ENCODE measurements at places on chromosomes 16 and 17.

DNA sequence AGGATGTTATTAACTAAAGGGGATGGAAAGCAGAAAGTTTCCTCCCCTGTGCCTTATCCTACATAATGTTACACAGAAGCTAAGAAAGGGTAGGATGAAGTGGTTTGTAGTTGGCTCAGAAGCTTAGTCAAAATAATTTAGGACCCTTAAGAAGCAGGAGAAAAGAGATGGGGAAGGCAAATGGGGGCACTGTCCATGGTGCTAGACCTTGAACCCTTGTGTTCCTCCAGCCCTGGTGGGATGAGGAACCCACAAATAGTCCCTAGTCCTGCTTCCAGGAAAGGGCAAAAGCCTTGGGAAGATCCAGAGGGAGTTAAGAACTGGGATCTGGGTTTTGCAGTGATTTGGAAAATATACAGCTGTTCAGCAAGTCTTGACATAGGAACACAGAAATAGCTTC lies 54.5 kb downstream of the SLC5A11 start:
- no peaks in the 10 kb centered on the region for H3K4me1 ChIP-seq
- H3K27me3 ChIP-seq = no peaks in the 10 kb centered on the region
- DNase-seq = no peak
- no peaks in the 10 kb centered on the region for H3K36me3 ChIP-seq
- H3K4me3 ChIP-seq = no peak overlapping the region
- no peak overlapping the region for H3K27ac ChIP-seq

DNA sequence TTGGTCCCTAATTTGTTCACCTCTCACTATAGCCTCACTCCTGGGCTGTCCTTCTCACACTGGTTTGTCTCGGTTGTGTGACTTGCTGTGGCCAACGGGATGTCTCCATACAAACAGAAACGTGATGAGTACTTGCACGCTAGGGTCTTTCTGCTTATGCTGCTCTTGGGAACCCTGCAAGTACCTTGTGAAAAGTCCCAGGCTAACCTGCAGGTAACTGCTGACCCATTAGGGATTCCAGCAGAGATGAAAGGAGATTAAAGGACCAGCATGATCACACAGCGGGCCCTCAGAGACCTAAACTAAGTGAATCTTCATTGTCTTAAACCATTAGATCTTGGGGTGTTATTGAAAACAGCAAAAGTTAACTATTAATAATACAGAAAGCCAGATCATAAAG lies 562.8 kb upstream of the GOT2 start:
- H3K36me3 ChIP-seq = no peaks in the 10 kb centered on the region
- H3K4me3 ChIP-seq = no peak overlapping the region
- H3K27me3 ChIP-seq = no peaks in the 10 kb centered on the region
- no peak for DNase-seq

- no peak overlapping the region for H3K4me3 ChIP-seq
- no peak for DNase-seq
- H3K36me3 ChIP-seq = no peaks in the 10 kb centered on the region
- H3K27ac ChIP-seq = no peak overlapping the region
- no peaks in the 10 kb centered on the region for H3K4me1 ChIP-seq
Observed at GRCh38 chr16:35516971-35517370, 2057.6 kb downstream of the TP53TG3F start.

DNA sequence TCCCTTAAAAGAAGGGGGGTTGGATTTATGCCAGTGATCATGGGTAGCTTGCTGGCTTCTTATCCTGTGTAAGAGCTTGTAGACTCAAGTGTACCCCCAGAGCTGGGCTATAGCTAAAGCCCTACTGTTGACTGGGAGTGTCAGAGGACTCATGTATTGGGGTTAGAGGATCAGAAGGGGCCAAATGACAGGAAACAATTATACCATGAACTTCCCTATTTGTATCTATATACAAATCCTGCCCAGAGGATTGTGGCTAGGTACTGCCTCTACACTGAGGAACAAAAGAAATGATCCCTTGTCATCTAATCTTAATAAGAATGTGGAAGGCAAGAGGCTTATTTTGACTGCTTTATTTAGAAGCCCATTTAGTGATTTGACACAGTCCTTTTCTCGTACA lies 14.3 kb downstream of the ZP2 start:
- no peaks in the 10 kb centered on the region for H3K36me3 ChIP-seq
- DNase-seq = no peak
- no peaks in the 10 kb centered on the region for H3K27me3 ChIP-seq
- no peak overlapping the region for H3K4me3 ChIP-seq
- H3K4me1 ChIP-seq = no peaks in the 10 kb centered on the region
- H3K27ac ChIP-seq = no peak overlapping the region

GRCh38 chr17:59367657-59368045 lies 36.2 kb downstream of the YPEL2 start:
- no peak overlapping the region for H3K27ac ChIP-seq
- H3K36me3 ChIP-seq = no peaks in the 10 kb centered on the region
- DNase-seq = no peak

DNA sequence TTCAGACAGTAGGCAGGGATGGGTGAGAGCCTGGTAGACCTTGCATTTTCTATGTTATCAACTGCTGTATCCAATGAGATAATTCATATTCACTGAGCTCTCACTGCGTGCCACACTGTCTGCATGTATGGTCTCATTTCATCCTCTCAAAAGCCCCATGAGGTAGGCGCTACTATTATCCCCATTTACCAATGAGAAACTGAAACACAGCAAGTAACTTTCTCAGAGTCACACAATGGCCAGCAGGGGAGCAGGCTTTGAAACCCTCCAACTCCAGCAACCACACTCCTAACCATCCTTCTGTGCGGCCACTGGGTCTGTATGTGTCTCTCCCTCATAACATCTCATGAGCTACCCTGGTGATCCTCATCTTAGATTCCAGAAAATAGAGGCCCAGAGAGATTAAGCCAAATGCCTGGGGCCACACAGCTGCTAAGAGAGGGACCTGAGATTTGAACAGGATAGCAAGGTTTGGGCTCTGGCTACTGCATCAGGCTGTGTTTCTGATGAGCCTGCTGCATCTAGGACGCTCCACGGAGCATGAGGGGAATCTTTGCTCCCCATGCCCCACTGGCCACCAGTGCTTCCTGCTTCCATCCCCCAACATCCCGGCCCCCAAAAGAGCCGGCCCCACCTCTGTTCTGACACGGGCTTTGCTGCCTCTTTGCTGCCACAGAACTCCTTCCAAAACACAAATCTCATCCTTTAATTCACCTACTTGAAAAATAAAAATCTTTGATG lies 3.2 kb downstream of the CCR7 start:
- no peaks in the 10 kb centered on the region for H3K36me3 ChIP-seq
- no peak overlapping the region for H3K4me3 ChIP-seq
- H3K4me1 ChIP-seq = peaks cover 8% of the 10 kb centered on the region
- no peaks in the 10 kb centered on the region for H3K27me3 ChIP-seq

DNA sequence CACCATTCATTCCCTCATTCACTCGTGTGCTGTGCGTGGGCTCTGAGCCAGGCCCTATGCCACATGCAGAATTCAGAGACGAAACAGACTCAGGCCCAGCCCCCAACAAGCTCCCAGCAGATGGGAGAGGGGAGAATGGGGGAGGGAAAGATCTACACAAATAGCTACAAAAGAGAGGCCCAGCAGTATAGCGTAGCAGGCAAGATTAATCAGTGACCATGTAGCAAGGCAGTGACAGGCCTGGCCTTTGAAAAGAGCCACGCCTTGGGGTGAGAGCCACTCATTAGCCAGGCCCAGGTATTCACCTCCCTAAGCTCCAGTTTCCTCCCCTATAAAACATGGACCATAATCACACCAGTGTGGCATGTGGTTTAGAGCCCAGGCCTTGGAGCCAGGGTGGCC lies 16.4 kb upstream of the KRT19 start:
- no peaks in the 10 kb centered on the region for H3K27me3 ChIP-seq
- peaks cover 8% of the 10 kb centered on the region for H3K4me1 ChIP-seq
- DNase-seq = no peak
- no peaks in the 10 kb centered on the region for H3K36me3 ChIP-seq
- H3K27ac ChIP-seq = no peak overlapping the region
- H3K4me3 ChIP-seq = no peak overlapping the region

DNA sequence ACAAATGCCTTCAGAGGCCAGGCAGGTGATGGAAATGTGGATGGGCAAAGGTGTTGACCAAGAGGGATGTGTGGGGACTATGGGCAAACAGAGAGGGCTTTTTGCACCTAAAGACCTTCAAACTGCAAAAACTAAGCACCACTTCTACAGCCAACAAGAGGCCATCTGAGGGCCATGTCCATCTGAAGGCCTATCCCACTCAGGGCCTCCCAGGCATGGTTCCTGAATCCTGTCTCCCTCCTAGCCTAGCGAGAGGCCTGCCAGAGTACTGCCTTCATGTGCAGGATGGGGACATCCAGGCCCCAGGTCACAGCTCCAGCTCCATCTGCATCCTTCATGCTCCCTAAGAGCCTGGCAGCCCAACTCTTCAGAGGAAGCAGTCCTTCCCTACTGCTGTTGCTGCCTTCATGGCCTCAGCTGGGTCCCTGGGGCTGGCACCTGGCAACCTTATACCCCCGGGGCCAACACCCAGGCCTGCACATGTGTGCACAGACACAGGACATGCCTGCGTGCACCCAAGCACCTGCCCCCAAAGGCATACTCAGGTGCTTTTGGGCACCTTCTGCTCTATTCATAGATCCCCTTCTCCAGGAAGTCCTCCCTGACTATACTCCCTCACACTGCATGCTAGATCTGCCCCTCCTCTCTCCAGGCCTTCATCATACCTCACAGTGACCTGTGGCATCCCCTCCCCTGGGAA lies 95.2 kb downstream of the C16orf78 start:
- no peak overlapping the region for H3K4me3 ChIP-seq
- H3K4me1 ChIP-seq = no peaks in the 10 kb centered on the region
- H3K36me3 ChIP-seq = no peaks in the 10 kb centered on the region

DNA sequence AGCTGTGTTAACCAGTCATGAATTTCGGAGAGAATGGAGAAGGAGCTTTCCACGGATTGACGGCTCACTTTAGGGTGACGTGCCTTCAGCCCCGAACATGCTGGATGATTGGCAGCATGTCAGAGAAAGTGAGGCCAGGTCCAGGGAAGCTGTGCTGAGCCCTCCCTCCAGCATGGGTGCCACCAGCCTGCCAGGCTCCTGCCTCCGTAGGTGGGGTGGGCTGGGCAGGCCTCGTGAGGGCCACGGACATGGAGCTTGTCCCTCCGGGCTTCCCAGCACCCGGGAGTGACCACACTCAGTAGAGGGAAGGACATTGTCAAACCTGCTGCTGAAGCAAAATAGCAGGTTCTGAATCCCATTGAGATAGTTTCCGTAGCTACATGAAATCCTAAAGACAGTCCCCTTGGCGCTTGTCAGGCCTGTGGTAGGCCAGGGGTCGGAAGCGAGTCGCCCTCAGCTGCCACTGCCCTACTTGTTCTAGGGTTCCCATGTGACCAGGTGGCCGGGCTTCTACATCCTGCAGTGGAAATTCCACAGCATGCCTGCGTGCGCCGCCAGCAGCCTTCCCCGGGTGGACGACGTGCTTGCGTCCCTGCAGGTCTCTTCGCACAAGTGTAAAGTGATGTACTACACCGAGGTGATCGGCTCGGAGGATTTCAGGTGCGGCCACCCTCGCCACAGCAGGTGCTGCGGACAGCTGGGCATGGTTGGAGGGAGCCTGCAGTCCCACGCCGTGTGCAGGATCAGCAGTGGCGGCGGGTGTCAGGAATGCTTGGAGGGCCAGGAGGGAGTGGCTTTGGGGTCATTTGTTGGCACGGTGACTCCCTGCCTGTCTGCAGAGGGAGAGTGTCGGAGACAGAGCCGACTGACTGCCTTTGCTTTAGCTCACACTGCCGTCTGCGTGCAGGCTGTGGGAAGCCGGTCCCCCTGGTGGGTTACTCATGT lies 72.3 kb downstream of the SEC14L1 start:
- H3K27me3 ChIP-seq = no peaks in the 10 kb centered on the region
- no peak overlapping the region for H3K27ac ChIP-seq
- H3K4me1 ChIP-seq = no peaks in the 10 kb centered on the region
- H3K36me3 ChIP-seq = peaks cover 53% of the 10 kb centered on the region
- no peak for DNase-seq

GRCh38 chr16:1731073-1731472 lies 25.1 kb downstream of the MAPK8IP3 start:
- H3K4me1 ChIP-seq = no peaks in the 10 kb centered on the region
- H3K36me3 ChIP-seq = peaks cover 23% of the 10 kb centered on the region
- H3K27ac ChIP-seq = no peak overlapping the region
- DNase-seq = no peak

GRCh38 chr17:35879773-35880654 lies at the start of gene CCL5:
Gene CCL5, minus strand, starts transcription at chr17:35880360.
- H3K27me3 ChIP-seq = peaks cover 8% of the 10 kb centered on the region
- H3K27ac ChIP-seq = no peak within 1 kb of the TSS
- no peak for DNase-seq
- H3K4me1 ChIP-seq = no peaks in the 10 kb centered on the region

All from SJCRH30 (cell line).